ENCODE measurements at places on chromosomes 13 and 19.

GRCh38 chr19:29098863-29099481 is 114.0 kb downstream of the UQCRFS1 start:
- no peak for DNase-seq

- no peak for DNase-seq
Observed at GRCh38 chr19:15404780-15405211, 14.0 kb downstream of the AKAP8L start.

DNA sequence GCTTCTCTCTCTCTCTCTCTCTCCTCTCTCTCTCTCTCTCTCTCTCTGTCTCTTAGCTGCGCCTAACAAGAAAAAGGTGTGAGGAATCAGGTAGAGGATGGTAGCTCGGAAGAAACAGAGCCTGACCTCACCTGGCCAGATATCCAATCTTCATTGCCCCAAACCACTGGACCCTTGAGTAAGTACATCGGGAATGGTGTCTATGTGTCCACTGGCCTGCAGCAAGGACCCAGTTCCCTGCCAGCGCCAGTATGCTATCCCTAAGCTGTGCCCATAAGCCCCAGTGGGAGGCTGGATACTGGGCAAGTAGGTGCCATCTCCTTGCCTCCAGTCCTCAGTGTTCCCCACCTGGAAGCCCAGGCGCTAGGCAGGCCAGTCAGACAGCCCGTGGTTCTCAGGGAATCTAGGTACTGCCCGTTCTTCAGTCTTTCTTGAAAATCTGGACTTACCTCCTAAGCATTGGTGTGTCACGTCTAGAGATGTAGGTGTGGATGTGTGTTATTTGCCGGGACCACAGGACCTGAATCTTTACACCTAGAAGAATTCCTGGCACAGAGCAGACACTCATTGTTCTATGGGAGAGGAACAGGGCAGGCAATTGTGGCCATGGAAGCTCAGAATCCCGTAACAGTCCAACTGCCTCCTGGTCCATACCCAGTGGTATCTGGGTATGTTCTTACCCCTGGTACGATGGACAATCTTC is 7.3 kb downstream of the URAD start:
- no peak for DNase-seq

DNA sequence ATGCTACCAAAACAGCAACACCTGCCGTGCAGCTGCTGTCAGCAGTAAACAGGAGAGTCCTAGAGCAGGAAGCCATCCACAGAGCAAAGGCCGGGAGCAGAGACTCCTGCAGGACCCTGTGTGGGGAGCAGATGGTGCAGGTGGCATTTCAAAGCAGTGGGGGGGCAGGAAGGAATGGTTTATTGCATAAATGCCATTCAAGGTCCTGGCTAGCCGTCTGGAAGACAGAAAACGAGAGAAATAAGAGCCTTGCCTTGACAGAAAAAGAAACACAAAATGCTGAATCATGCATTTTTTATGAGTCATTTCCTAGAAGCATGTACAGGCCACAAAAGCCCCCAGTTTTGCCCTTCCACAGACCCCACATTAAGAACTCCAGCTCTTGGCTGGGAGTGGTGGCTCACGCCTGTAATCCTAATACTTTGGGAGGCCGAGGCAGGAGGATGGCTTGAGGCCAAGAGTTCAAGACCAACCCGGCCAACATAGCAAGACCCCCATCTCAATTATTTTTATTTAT is 5.4 kb downstream of the RSPH6A start:
- DNase-seq, result no peak

GRCh38 chr13:34246511-34246910 is 428.6 kb downstream of the RFC3 start:
- no peak for DNase-seq

Measured in activated gamma-delta T cell (primary cell).